ENCODE measurements at places on chromosomes 6 and 20.
A peak's percentile ranks its signal among the peaks of the same experiment; 100 is the strongest.

GRCh38 chr6:27837625-27838057 lies 74.6 kb downstream of the OR2B2 start:
- DNase-seq, result no peak

- no peak for DNase-seq
Measured at GRCh38 chr20:20894753-20895152, 182.3 kb upstream of the RALGAPA2 start.

DNA sequence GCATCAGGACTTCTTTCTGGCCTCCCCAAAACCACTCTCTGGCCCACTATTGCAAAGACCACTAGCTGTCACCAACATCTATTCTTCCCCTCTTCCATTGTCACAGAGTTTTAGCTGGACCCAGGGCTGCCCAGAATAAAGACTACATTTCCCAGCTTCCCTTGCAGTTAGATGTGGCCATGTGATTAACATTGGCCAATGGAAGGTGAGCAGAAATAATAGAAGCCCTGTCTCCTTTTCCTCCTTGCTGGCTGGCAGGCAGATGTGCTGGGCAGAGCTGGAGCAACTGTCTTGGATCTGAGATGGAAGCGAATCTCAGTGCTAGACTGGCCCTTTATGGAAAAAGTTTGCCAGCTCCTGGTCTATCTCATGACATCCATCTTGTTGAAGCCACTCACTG lies 97.0 kb downstream of the KCNB1 start:
- DNase-seq, result no peak

- DNase-seq, result peak; percentile 34
Measured at GRCh38 chr6:30615219-30615957, 1.7 kb downstream of the PPP1R10 start.

- no peak for DNase-seq
Measured at GRCh38 chr6:46605091-46605797, 47.4 kb downstream of the CYP39A1 start.

DNA sequence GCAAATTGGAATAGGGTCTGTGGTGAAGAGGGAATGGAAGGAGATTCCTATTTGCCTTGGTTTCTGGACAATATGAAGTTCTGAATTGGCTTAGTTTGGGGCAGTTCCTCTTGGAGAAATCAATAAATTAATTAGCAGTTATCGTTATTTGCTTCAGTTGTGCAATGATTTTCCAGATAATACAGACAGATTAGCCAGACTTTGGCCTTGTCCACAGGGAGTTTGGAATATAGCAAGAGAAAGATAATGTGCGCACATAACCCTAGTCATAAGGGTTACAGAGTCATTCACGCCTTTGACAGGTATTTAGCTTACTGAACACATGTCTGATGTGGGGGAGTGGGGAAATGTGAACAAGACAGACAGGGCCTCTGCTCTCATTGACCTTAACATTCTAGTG lies 1.3 kb downstream of the ATRN start:
- no peak for DNase-seq

GRCh38 chr6:139378882-139379341 lies 4.5 kb upstream of the CITED2 start:
- peak; percentile 32 for DNase-seq

DNA sequence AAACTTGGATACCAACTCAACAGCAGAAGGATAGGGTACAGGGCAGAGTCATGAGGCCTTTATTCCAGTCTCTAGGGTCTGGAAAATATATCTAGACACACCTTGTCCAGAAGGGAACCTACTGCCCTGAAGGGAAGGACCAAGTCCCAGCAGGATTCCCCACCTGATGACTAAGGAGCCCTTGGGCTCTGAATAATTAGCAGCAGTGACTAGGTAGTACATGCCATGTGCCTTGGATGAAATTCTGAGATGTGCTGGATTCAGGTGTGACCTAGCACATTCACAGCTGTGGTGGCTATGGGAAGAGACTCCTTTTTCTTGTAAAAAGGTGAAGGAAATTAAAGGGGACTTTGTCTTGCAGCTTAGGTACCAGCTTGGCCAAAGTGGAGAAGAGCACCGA lies 364.3 kb upstream of the PTCHD4 start:
- no peak for DNase-seq

GRCh38 chr20:51385646-51386530 lies 156.6 kb downstream of the NFATC2 start:
- peak; percentile 61 for DNase-seq
